ENCODE measurements at places on chromosomes 13 and 19. TPM values are rescaled to one million over a fixed set of nuclear protein-coding genes. Genes with fewer than 3 reads are reported as not detected.

DNA sequence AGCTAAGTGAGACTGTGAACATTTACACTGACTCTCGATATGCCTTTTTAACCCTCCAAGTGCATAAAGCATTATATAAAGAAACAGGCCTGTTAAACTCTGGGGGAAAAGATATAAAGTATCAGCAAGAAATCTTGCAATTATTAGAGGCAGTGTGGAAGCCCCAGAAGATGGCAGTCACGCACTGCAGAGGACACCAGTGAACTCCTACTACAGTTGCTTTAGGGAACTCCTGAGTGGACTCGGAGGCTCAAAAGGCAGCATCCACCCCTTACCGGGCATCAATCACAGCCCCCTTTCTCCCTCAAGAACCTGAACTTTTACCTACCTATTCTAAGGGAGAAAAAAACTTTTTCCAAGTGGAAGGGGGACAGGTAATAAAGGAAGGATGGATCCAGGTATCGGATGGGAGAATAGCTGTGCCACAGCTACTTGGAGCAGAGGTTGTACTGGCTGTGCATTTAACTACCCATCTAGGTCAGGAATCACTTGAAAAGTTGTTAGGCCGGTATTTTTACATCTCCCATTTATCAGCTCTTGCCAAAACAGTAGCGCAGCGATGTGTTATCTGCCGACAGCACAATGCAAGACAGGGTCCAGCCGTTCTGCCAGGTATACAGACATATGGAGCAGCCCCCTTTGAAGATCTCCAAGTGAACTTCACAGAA lies 80.1 kb downstream of the ZNF486 start:
- DNase-seq: peak; percentile 82
- H3K36me3 ChIP-seq: no peaks in the 10 kb centered on the region
- no peaks in the 10 kb centered on the region for H3K27me3 ChIP-seq
- H3K4me3 ChIP-seq: no peak overlapping the region
- H3K27ac ChIP-seq: peak overlapping the region; percentile 84
- peaks cover 59% of the 10 kb centered on the region for H3K4me1 ChIP-seq

- no peak for DNase-seq
- H3K27me3 ChIP-seq: no peaks in the 10 kb centered on the region
Measured at GRCh38 chr19:1997353-1998233, 17.9 kb downstream of the BTBD2 start.

COL4A2 gene
- 97.6 TPM for total RNA-seq

GRCh38 chr19:38842439-38843174 lies 7.2 kb downstream of the HNRNPL start:
- H3K36me3 ChIP-seq: peaks cover 99% of the 10 kb centered on the region
- peaks cover 2% of the 10 kb centered on the region for H3K4me1 ChIP-seq
- H3K27ac ChIP-seq: no peak overlapping the region
- DNase-seq: peak; percentile 15

DNA sequence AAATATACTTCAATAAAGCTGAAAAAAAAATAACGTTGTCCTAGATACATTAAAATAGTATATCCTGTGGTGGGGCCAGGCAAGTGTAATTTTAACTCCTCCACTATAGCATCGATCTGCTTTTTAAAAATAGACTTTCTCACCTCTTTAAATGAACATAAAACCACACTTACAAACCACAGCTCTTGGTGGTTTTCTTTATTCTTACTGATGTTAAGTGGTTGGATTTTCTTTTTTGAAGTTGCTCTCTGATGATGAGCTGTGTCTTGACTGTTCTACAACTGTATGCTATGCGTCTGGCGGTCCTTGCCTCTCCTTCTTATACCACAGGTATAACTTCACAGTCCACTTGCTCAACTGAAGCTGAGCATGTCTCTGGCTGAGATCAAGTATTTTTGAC lies 721.5 kb upstream of the KLHL1 start:
- H3K4me3 ChIP-seq: no peak overlapping the region
- H3K27ac ChIP-seq: no peak overlapping the region
- H3K4me1 ChIP-seq: no peaks in the 10 kb centered on the region
- H3K27me3 ChIP-seq: no peaks in the 10 kb centered on the region

GRCh38 chr19:3613818-3614661 lies 7.4 kb upstream of the TBXA2R start:
- DNase-seq: no peak
- no peak overlapping the region for H3K4me3 ChIP-seq
- H3K4me1 ChIP-seq: no peaks in the 10 kb centered on the region

- H3K4me1 ChIP-seq: peaks cover 6% of the 10 kb centered on the region
- no peaks in the 10 kb centered on the region for H3K27me3 ChIP-seq
- no peaks in the 10 kb centered on the region for H3K36me3 ChIP-seq
- DNase-seq: no peak
Measured at GRCh38 chr13:109271061-109271460, 515.3 kb downstream of the IRS2 start.

GRK1 gene
- 17.9 TPM for total RNA-seq

GRCh38 chr19:19094513-19094912 lies 30.7 kb downstream of the SLC25A42 start:
- no peaks in the 10 kb centered on the region for H3K27me3 ChIP-seq
- H3K4me1 ChIP-seq: peaks cover 56% of the 10 kb centered on the region
- DNase-seq: no peak

ZNF506 gene
- 57.9 TPM for total RNA-seq

DNA sequence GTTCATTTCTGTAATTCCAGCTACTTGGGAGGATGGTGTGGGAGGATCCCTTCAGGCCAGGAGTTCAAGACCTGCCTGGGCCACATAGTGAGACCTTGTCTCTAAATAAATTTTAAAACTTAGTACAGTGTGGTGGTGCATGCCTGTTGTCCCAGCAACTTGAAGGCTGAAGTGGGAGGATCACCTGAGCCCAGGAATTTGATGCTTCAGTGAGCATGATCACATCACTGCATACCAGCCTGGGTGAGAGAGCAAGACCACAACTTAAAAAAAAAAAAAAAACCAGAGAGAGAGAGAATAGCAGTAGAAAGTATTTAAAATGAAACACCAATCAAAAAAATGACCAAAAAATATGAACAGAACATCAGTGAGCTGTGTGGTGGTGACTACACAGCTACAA lies 7.1 kb upstream of the ZNF823 start:
- no peaks in the 10 kb centered on the region for H3K27me3 ChIP-seq
- no peak overlapping the region for H3K27ac ChIP-seq
- no peaks in the 10 kb centered on the region for H3K4me1 ChIP-seq
- no peaks in the 10 kb centered on the region for H3K36me3 ChIP-seq

DNA sequence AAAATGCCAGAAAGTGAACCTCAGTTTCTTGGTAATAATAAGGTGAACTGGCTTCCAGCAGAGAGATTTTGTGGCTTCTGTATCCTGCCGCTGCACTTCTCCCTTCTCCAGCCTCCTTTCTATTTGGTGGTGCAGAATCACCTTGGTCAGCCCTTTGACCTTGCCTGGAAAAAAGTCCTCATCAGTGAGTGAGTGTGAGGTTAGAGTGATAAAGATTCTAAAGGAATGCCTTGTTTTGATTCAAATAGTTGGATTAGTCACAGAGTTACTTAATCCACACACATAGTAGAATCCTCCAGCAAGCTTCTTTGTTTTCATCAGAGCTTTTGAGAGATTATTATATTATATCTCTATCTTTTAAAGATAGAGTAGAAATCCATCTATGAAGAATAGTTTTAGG lies 140.9 kb downstream of the KCNRG start:
- no peak overlapping the region for H3K27ac ChIP-seq
- H3K4me1 ChIP-seq: peaks cover 7% of the 10 kb centered on the region
- H3K27me3 ChIP-seq: no peaks in the 10 kb centered on the region
- H3K36me3 ChIP-seq: no peaks in the 10 kb centered on the region
- no peak for DNase-seq
- H3K4me3 ChIP-seq: no peak overlapping the region

- H3K36me3 ChIP-seq: no peaks in the 10 kb centered on the region
- no peak within 1 kb of the TSS for H3K27ac ChIP-seq
- H3K4me3 ChIP-seq: no peak within 1 kb of the TSS
- no peaks in the 10 kb centered on the region for H3K27me3 ChIP-seq
- DNase-seq: no peak
Measured at GRCh38 chr19:15508035-15508710, at the start of gene CYP4F22. TSS of gene CYP4F22 (plus strand) at chr19:15508525. CDS start at chr19:15525337, 16,812 bp downstream.

Measured in thyroid gland (tissue), 4 donors.